ENCODE measurements at places on chromosomes 5 and 9.

- DNase-seq: no peak
Observed at GRCh38 chr9:90555351-90556057, 87.1 kb downstream of the DIRAS2 start.

DNA sequence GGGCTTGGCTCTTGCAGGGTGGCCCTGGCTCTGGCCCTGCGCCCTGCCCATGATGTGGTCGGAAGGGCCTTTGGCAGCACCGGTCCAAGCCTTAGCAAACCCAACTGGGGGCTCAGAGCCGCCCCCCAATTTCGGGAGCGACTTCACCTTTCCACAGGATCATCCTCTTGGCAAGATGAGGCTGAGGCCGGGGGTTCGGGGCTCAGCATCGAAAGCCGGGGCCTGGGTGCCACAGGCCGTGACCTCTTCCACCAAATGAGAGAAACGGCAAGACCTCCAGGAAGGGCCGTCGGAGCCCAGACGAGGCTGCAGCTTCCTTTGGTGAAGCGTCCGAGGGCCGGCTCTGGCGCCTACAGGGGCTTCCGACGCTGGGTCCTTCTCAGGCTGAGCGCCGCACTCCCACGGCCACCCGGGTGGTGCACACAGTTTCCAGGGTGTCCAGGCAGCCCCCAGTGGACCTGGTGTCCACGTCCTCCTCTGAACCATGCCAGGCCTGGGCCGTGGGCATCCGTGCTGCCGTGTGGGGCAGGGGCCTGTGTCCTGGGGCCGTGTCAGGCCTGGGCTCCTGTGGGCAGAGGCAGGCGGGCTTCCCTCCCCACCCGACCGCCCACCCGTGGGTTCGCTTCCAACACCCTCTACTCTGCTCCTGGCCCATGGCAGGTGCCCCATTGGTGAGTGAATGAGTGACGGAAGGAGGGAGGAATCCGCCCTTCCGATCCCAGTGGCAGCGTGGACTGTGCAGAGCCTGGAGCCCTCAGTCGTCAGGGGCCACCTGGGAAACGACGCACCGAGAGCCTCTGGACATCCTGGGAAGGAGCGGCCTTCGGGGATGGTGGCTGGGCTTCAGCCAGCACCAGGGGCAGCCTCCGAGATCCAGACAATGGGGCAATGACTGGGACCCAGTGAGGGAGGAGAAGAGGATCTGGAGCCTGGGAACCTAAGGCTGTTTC, 5.2 kb upstream of the AGPAT2 start:
- no peak for DNase-seq

DNA sequence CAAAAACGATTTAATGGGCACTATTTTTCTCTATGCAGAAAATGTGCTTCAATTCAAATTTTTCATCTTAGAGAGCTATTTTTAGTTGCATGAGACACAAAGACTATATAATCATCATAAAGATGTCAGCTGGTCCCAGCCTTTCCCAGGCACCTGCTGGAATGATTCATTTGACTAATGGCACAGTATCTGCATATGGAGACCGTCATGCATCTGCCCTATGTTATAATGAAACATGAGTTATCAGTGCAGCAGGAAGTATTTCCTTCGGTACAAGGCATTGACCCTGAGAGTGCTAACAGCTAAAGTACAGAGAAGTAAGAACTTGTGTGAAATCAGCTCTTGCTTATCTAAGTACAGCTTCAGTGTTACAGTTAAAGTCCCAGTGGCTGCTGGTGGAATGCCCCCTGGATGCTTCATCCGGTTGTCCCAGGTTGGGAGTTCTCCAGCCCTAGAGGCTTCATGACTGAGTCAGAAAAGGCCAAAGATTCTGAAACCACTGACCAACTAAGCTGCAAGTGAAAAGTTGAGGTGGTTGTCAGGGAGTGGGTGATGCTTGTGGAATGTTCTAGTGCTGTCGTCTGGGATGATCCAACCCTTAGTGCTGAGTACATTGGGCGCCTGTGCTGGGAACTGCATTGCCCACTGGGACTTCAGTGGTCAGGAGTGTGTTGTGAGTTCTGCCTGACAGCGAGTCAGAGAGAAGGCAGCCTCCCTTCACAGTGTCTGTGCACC, 57.2 kb downstream of the MTRR start:
- DNase-seq: no peak

GRCh38 chr5:125220284-125220683, 473.8 kb upstream of the ZNF608 start:
- no peak for DNase-seq

DNA sequence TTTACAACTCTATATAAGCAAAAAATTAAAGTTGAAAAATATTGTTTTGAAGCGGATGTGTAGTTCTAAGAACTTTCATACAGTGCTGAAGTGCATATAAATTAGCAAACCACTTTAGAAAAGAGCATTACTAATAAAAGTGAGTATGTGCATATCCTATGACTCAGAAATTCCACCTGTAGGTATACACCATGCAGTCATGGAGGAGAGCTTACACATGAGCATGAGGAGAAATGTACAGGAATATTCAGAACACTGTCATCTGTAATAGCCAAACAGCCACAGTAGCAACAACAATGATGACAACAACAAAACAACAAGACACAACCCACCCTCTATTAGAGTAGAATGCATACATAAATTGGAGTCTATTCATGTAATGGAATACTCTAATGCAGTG, 138.2 kb upstream of the ARRDC3 start:
- no peak for DNase-seq

GRCh38 chr5:28355831-28356230, 1317.4 kb upstream of the CDH9 start:
- no peak for DNase-seq

DNA sequence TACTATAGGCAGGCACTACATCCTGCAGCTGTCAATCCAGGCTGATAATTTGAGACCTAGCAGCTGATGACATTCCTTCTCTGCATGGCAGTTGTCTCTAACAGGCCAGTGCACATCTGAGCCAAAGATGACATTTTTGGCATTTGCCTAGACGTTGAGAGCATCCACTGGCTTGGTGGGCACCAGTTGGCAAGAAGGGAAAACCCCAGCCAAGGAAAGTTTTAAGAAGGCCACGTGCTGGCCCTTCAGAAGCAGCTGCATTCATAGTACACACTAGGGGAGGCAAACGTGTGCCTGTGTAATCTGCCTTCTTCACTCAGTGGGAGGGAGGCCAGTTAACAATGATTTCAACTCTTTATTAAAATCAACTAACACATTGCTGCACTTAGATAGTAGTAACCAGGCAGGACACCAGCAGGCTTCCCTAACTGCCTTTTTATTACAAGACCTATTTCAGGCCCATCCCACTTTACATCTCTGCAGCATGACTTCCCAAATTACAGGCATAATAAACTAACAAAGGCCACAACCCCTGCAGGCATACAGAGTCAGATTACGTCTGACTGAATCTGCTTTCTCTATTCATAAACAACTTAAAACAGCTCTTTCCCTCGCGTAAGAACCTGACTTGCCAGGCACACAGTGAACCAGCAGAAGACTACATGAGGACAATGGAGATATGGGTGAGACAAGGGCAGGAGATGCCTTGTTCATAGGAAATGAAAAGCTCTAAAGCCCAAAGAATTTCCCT, 576.3 kb downstream of the PDE4D start:
- no peak for DNase-seq

GRCh38 chr5:147530530-147531389, 20.9 kb upstream of the DPYSL3 start:
- DNase-seq: no peak

DNA sequence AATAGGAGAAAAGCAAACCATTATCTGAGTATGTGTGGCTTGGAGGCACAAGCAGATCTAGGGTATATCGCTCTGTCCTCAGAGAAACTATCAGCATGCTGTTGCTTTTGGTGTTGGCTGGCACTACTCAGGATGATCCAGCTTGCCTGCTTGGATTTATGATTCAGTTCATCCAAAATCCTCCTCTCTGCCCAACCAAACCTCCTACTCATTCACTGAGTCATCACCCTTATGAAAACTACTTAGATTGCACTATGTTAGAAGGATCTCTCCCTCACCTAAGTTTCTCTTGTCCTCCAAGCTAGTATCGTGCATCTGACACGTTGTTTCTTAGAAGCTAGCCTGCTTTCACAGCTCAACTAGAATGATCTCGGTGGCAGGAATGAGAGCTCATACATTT, 14.2 kb upstream of the ZBED3 start:
- DNase-seq: no peak

Data from NCI-H1694 (cell line).